ENCODE measurements at places on chromosomes 4 and X.

- DNase-seq, result no peak
These were observed 24.1 kb upstream of the WFS1 start for GRCh38 chr4:6245246-6246169.

GRCh38 chr4:33882246-33882990, 2361.9 kb downstream of the ARAP2 start:
- DNase-seq, result no peak

DNA sequence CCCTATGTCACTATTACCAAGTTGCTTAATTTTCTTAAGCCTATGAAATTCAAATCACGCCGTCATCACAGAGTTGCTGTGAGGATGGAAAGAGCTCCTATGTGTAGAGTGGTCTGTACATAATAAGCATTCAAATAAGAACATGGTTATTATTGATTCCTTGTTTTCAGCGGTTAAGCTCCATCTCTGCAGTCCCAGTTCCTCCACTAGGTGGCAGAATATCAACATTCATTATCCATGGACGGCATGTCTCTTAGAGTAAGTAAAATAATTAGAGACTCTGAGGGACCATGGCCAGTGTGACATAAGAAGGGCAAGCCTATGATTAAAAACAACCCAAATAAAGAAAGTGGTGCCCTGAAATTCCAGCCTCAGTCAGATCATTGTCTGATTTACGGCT, 132.5 kb upstream of the NHS start:
- DNase-seq, result peak; percentile 11

DNA sequence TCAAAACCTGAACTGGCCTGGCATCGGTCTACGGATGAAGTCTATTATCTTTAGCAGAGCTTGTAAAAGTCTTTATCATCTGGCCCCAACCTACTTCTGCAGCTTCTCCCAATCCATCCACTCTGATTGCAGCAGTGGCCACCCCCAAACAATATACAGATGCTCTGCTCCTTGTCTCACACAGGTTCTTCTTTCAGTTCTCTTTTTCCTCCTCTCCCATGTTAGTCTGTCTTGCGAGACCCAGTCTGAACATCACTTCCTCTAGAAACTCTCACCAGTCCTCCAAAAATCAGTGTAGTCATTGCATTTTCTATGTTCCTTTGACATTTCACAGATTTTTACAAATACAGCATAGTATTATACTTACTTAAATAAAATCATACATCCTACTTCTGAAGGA, 163.0 kb downstream of the FRMPD4 start:
- DNase-seq, result no peak

DNA sequence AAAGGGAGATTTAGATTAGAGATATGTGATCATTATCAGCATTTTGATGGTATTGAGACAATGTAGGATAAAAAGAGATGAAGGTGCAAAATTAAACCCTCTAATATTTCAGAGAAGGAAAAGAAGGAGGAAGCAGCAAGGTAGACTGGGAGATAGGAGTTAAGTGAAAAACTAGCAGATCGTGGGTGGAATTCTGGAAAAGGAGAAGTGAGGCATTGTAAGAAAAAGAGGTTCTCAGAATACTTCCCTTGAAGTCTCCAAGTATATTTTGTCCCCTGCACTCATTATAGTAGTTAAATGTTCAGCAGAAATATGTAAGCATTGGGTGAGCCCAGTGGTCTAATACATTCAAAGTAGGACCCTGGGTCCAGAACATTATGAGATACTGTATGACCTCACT, 30.3 kb downstream of the COPS4 start:
- DNase-seq, result no peak
